Glutamatergic neuron (in vitro differentiated cells): ENCODE measurements at places on chromosomes 12 and 14. TPM values are rescaled to one million over a fixed set of nuclear protein-coding genes. Genes with fewer than 3 reads are reported as not detected.

- no peak for DNase-seq
These were observed 17.3 kb downstream of the DHX37 start for GRCh38 chr12:124971603-124972002.

The BICDL1 gene
- total RNA-seq = 56.4 TPM

DNA sequence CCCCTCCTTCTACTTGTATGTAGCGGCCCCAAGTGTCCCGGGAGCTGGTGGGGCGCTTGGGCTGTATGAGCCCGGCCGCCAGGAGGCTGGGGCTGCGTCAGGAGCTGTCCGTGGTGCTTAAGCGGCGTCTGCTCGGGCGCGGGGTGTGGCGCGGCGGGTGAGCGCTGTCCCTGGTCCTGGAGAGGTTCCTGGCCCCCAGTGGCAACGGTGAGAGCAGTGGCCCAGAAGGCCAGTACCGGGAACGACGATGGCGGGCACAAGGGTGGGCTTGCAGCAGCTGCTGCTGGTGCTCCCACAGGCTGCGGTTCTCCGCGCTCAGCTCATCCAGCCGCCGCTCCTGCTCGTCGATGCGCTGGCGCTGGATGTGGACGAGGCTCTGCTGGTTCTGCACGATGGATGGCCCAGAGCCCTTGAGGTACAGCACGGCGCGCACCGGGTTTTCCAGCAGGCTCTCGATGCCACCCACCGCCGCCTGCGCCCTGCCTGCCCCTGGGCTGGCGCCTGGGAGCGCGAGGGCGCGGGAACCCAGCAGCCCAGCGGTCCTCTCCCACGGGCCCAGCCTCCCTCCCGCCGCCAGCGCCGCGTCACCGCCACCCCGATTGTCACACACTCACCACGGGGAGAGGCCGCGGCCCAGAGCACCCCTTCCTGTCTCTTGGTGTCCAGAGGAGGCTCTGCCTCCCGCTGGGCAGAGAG lies 41.9 kb upstream of the FKBP4 start:
- DNase-seq = peak; percentile 45

DNA sequence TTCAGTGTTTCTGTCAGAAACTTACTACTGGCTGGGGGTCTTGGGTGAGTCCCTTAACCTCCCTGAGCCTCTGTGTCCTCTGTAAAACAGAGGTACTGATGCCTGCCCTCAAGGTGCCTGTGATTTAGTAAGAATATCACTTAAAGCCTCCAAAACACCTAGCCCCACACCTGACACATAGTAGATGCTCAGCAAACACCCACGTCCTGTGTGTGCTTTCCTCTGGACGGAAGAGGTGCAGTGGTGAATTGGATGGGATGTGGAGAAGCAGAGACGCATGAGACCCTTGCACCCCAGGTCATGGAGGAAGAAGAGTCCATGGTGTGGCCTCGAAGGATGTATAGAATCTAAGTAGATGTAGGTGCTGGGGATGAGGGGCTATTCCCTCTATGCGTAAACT lies 110.6 kb downstream of the LGMN start:
- no peak for DNase-seq

- DNase-seq = peak; percentile 8
These were observed 183.4 kb downstream of the KIF26A start for GRCh38 chr14:104321802-104322130.

GRCh38 chr14:75860561-75861160 lies 121.1 kb downstream of the TGFB3 start:
- no peak for DNase-seq

DNA sequence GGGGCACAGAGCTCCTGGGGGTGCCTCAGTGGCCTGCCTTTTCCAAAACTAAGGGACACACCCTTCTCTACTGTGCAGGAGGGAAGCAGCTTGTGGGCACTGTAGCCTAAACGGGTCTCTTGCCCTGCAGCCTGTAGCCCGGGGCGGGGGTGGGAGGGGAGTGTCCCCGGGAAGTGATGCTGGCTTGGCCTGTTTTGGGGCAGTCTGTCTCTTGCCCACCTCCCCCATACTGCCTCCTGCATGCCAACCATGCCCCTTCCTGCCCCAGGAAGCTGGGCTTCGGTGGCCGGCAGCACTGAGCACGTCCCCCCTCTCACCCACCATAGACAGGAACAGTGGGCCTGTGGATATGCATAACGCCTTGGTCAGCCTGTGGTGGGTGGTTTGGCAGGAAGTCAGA lies 43.4 kb downstream of the PRIMA1 start:
- no peak for DNase-seq

The SYCP3 gene
- total RNA-seq = not detected

The LRTM2 gene
- total RNA-seq = 14.6 TPM

The MUCL1 gene
- not detected for total RNA-seq

- no peak for DNase-seq
These were observed 74.2 kb downstream of the SMOC1 start for GRCh38 chr14:69953266-69953915.

GRCh38 chr14:21070610-21071224 lies 613 bp downstream of the ARHGEF40 start:
- DNase-seq = peak; percentile 79

DNA sequence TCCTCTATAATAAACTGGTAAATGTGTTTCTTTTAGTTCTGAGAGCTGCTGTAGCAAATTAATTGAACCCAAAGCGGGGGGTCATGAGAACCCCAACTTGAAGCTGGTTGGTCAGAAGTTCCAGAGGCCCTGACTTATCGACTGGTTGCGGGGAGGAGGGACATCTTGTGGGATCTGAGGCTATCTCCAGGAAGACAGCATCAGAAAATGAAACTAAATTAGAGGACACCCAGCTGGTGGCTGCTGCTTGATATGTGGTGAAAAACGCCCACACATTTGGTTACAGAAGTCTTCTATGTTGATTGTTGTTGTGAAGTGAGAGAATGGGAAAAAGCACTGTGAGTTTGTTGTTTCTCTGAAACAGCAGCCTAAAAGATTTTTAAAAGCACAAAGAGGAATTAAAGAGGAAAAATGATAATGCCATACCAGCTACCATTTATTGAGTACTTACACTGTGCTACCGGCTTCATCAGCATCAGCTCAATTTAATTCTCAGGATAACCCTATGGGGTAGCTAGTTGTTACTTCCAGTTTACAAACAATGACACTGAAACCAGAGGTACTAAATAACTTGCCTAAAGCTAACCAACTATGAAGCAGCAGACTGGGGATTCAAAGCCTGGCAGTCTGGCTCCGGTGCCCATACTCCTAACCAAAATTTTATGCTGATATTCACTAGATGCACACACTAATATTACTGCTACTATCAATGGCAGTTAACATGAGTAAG lies 24.3 kb downstream of the DDX24 start:
- DNase-seq = no peak

GRCh38 chr12:89091293-89091841 lies 260.9 kb downstream of the DUSP6 start:
- DNase-seq = no peak

The PLCZ1 gene
- not detected for total RNA-seq

- no peak for DNase-seq
These were observed 2.9 kb downstream of the GLIPR1 start for GRCh38 chr12:75483431-75483830.

DNA sequence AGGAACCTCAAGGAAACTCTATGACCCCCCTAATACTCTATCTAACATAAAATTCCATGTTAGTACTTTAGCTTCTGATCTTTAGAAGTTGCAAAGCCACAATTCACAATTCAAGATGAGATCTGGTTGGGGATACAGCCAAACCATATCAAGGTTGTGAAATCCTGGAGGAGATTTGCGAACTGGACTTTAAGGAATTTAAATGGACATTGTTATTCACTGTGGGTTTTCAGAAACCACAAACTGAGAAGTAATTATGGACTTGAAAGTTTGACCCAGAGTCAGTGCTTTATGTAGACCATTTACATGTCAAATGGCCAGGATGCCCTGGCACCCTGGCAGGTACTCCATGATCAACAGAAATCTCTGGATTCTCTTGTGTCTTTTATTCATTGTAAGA lies 14.2 kb upstream of the CDKL1 start:
- no peak for DNase-seq

- no peak for DNase-seq
These were observed 53.3 kb downstream of the BCAT1 start for GRCh38 chr12:24895612-24896011.

The CMA1 gene
- total RNA-seq = not detected

DNA sequence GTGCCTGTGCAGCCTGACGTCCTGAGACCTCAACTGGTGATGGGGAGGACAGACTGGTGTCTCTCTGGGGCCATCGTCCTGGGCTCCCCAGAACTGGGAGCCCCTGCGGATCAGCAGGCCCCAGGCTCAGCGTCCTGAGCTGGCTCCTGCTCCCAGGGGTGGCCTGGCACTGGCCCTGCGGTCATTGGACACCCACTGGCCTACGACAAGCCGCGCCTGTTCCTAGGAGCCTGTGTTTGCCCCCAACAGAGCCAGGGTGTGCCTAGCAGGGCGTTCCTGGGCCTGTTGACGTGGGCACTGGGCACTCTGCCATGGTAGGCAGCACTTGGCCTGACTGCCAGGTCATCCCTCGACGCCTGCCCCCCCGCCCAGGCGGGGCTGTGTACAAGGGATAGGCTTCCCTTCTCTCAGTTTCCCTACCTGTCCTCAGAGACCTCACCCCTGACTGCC lies 8.4 kb downstream of the ADSS1 start:
- no peak for DNase-seq

DNA sequence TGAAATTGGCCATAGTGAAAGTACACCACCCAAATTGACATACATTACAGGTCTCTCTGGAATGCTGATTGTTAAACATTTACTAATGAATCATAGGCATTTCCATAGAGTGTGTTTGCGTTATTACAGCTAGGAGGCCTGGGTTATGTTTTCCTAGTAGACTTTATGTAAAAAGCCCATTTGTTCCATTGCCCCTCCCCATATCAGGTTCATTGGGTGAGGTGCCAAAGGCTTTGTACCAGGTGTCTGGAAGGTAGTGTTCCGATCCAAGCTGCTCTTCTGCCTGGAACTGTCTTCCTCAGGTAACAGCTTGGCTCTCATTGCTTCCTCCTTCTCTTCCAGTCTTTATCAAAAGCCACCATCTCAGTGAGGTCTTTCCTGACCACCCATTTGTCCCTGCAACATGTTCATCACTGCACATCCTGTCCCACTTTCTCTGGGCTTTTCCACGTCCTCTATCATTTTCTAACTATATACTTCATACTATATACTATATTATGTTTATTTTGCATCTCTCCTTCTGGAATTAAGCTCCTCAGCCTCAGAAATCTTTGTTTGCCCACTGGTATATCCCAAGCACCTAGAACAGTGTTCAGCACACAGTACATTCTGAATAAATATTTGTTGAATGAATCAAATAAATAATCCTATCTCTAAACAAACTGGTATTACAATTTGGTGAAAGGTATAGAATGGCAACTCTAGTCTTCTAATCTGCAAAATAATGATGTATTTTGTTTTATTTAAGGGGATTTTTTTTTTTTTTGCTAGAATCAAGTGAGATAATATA lies 252.3 kb downstream of the KTN1 start:
- DNase-seq = no peak

DNA sequence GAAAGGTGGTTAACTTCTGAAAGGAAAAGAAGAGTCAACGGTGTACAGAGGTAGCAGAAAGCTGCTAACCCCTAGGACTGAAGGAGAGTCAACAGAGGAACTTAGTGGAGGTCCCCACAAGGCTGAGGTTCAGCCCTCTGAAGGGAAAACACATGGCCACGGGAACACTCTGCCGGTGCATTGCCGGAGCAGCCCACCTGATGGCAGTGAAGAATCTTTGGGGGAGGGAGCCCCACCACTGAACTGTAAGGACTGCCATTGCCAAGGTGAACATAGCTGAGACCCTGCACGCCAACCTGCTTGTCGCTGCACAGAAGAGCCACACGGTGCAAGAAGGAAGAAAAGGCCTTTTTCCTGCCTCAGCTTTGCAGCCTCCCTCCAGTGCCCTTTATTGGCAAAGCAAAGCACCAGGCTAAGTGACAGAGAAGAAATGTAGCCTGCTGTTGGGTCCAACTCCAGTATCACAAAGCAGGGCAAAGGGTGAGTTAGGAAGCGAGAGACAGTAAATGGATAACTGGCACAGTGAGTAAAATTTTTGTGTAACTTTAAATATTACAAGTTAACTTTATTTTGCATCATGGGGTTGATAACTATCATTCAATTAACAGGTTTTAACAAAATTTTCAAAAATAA lies 76.9 kb downstream of the LIN52 start:
- DNase-seq = no peak

DNA sequence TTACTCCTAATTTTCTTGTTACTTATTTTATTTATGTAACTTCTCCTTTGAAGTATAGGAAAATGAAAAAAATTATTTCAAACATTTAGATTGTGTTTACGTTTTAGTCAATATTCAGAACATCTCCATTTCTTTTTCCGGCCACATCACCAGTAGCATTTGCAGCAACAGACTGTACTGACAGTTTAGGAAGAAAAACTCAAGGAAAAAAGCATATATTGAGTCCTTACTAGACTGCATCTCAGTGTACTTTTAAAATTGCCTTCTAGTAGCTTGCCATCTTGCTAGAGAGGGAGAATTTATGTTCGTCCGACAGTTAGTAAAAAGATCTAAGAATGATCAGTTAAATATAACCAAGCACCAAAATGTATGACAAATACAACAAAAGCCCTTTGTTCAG lies 625.0 kb upstream of the MIS18BP1 start:
- DNase-seq = no peak

GRCh38 chr12:95182868-95183415 lies 34.3 kb downstream of the FGD6 start:
- no peak for DNase-seq

The C14orf39 gene
- 1.4 TPM for total RNA-seq

The ZBTB39 gene
- total RNA-seq = 23.5 TPM

DNA sequence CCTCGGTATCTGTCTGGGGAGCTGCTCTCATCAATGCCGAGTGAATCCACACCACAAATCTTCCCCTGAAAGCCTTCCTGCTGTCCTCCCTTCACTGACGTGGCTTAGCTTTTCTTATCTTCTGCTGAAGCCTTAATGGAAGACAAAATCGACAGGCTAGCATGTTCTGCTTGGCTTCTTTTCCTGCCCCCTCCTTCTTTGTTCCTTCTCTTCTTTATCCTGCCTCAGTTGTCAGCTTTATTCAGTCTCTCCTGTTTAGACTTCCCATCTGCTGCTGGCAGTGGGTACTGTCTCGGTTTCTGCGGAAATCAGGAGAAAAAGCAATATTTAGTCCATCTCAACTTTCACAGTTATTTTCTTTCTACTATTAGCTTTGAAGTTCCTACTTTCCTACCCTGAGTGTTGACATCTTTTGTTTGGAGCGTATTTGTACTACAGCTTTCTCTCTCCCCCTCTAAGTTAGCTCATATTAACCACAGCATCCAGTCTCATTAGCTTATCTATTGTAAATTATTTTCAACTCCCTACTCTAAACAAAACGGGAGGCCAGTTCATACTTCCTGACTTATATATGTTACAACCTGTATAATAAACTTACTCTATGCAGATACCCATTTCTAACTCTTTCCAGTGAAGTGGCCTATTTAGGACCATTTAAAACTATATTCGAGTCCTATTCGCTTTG lies 226.0 kb downstream of the DACT1 start:
- DNase-seq = no peak

DNA sequence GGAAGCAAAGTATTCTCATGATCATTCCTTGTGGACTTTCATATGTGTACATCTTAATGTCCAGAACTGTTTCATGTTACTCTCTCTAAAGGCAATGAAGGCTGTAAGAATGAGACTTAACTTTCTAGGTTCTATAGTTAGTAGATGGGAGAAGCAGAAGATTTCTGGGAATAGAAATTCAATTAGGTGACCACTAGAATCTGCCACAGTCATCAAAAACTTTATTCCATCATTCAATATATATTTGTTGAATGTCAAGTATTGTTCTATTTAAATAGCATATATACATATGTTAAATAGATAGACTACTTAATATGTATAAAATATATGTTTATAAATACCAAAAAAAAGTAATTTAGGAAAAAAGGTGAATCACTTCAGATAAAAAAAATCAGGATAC lies 972.9 kb downstream of the SLC6A15 start:
- DNase-seq = no peak

- DNase-seq = no peak
These were observed 27.2 kb downstream of the VCPKMT start for GRCh38 chr14:50089208-50089607.
